ENCODE measurements at places on chromosomes 5 and 9. TPM values are rescaled to one million over a fixed set of nuclear protein-coding genes. Genes with fewer than 3 reads are reported as not detected.
A peak's percentile ranks its signal among the peaks of the same experiment; 100 is the strongest.

DNA sequence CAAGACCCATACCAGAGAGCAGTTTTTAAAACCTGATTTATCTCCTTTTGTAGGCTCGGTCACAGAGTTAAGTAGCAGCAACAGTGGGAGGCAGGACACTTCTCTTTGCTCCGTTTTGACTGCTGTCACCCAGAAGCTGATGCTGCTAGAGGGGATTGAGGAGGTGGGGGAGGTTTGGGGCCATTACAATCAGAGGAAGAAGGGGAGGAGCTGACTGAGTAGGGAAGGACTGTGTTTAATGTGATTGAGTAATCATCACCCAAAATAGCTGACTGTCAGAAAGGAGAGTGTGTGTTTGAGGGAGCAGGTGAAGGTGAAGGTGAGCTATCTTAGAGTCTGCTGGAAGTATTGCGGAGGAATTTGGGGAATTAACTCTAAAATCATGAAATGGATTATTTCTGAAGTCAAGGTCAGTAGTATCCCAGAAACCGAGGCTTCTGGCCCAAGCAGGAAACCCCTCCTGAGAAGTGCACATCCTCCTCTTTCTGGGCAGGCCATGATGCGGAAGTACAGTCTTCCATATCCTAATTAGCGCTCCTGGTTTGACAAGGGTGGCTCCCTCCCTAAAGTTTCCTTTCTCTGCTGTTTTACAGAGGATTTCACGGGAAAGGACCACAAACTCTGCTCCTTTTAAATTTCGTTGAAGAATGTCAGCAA, 214.9 kb downstream of the PLK2 start:
- no peaks in the 10 kb centered on the region for H3K36me3 ChIP-seq
- no peak for DNase-seq
- no peak overlapping the region for H3K27ac ChIP-seq
- no peak overlapping the region for H3K4me3 ChIP-seq
- no peaks in the 10 kb centered on the region for H3K27me3 ChIP-seq

DNA sequence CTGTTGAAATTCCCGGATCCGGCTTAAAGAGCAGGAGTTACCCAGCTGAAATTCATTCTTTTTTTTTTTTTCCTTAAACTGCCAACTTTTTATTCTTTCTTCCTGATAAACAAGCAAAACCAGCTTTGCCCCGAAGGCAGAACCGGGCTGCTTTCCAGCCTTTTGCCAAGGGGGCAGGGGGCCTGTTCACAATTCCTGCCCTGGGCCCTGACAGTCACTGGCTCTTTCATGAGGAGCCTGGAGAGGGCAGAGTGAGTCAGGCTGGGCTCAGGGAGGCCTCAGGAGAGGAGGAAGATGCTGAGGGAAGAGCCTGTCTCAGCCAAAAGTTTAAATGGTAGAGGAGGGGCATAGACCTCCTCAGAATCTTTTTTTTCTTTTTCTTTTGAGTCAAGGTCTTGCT, 4.8 kb downstream of the GLIPR2 start:
- DNase-seq: no peak
- H3K4me3 ChIP-seq: no peak overlapping the region
- H3K27me3 ChIP-seq: no peaks in the 10 kb centered on the region
- no peaks in the 10 kb centered on the region for H3K36me3 ChIP-seq
- no peaks in the 10 kb centered on the region for H3K4me1 ChIP-seq

Gene GRXCR2
- not detected for total RNA-seq

DNA sequence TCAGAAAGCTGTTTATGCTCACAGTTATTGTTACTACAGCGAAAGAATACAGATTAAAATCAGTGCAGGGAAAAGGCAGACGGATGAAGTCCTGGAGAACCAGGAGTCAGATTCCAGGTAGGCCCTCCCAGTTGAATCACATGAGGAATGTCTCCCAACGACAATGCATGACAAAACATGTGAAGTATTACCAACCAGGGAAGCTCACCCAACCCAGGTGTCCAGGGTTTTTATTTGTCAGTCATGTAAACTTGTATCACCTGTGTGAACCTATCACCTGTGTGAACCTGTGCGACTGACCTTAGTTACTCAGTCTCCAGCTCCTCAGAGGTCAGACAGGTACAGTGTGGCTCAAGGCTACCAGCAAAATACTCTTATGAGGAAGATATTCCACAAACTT, 63.9 kb downstream of the KIAA1958 start:
- H3K27me3 ChIP-seq: no peaks in the 10 kb centered on the region
- H3K4me1 ChIP-seq: no peaks in the 10 kb centered on the region
- no peaks in the 10 kb centered on the region for H3K36me3 ChIP-seq

Gene PCDHB6
- not detected for total RNA-seq

DNA sequence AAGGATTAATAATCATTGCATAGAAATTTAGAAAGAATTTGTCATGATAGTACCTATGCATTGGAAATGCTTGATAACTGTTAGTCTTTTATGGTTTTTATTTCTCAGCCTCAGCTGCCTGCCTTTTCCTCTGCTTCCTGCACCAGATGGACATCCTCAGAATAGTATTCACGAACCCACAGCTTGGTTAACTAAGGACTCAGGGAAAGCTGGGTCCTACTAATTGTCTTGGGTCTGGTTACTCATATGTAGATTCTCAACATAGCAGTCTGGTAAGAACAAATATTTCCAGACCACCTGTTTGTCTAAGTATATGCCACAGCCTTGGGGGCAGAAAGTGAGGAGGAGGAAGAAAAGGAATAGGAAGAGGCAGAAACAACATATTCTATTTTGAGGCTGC, 464.5 kb upstream of the SMARCA2 start:
- H3K27ac ChIP-seq: no peak overlapping the region
- no peak overlapping the region for H3K4me3 ChIP-seq
- no peaks in the 10 kb centered on the region for H3K36me3 ChIP-seq

- no peak overlapping the region for H3K27ac ChIP-seq
- no peak for DNase-seq
- H3K27me3 ChIP-seq: no peaks in the 10 kb centered on the region
- H3K36me3 ChIP-seq: no peaks in the 10 kb centered on the region
- no peak overlapping the region for H3K4me3 ChIP-seq
These were observed 26.9 kb upstream of the CKS2 start for GRCh38 chr9:89284076-89284475.

GRCh38 chr5:89301321-89302025, 418.5 kb upstream of the MEF2C start:
- H3K27me3 ChIP-seq: no peaks in the 10 kb centered on the region
- no peak for DNase-seq
- H3K36me3 ChIP-seq: no peaks in the 10 kb centered on the region
- no peak overlapping the region for H3K27ac ChIP-seq

Gene SARDH
- total RNA-seq: 5.6 TPM

DNA sequence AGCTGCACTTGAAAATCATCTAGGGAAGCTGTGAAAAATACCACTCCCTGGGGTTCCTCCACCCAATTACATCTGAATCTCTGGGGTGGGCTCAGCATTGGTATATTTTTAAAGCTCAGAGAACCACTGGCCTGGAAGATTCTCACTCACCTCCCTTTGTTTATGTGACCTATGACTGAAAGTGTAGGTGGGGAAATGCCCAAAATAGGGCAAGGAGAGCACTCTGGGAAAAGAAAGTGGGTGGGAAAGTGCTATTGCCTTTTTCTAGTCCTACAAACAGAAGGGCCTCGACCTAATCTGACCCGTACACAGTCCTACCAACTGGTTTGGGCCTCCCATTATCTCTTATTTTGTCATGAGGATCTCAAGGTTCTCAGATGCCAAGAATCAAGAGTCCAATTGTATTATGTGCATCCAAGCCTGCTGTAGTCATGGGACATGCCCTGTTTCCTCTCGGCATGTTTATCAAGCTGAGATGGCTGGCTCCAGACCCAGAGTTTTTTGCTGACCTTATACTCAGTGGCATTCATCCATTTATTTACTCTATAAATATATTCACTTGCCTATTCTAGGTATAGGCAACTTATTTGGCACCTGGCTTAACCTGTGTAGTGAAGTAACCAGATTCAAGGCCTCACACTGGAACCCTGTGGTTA, 483.7 kb downstream of the ENC1 start:
- no peaks in the 10 kb centered on the region for H3K36me3 ChIP-seq
- no peaks in the 10 kb centered on the region for H3K27me3 ChIP-seq
- H3K27ac ChIP-seq: no peak overlapping the region
- no peak overlapping the region for H3K4me3 ChIP-seq
- no peak for DNase-seq
- no peaks in the 10 kb centered on the region for H3K4me1 ChIP-seq

DNA sequence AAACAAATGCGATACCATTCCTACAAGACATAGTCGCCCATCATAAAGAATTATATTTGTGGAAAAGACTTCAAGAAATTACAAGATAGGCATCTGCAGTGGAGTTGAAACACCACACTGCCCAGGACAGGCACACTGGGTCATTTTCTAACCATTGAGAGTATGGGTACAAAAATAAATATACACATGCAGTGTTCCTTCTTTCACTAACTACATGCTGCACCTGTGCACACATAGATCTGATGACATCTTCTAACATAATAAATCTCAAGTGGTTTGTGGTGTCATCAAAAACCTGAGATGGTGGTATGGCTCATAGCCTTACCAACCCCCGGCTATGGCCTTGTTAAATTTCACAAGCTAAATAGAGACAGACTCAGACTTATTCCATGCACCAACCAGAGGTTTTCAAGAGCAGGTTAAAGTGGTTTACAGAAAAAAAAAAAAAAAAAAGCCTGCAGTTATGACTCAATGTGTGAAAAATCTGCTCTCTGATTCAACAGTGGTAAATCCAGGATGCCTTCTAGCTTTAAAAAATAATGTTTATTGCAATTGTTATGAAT, 12.4 kb upstream of the NFIB start:
- H3K27ac ChIP-seq: no peak overlapping the region
- DNase-seq: no peak
- peaks cover 17% of the 10 kb centered on the region for H3K4me1 ChIP-seq
- H3K27me3 ChIP-seq: no peaks in the 10 kb centered on the region
- no peak overlapping the region for H3K4me3 ChIP-seq
- H3K36me3 ChIP-seq: no peaks in the 10 kb centered on the region

DNA sequence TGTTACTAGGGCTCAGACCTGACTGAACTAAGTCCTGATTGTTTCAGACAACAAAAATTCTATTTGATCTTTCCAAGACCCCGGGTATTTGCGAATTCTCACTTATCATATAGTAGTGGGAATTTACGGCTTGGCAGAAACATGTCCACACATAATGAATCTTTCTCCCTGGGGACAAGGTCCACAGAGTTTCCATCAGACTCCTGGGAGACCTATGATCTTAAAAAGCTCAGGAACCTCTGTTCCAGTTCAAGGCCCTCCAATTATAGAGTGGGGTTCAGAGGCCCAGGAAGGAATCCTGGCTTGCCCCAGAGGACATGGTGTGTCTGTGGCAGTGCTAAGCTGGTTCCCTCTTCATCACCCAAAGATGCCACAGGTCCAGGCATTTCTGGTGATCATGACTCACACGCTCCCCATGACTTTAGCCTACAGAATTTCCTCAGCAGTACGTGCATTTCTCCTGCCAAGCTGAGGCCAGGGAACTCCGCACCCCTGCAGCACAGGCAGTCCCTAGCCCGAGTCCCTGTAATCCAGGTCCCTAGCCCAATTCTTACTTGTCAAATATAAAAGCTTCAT, 12.6 kb downstream of the RAPGEF1 start:
- H3K27ac ChIP-seq: no peak overlapping the region
- no peaks in the 10 kb centered on the region for H3K27me3 ChIP-seq
- no peaks in the 10 kb centered on the region for H3K36me3 ChIP-seq
- peaks cover 15% of the 10 kb centered on the region for H3K4me1 ChIP-seq
- DNase-seq: no peak

- no peak overlapping the region for H3K27ac ChIP-seq
- DNase-seq: no peak
- no peak overlapping the region for H3K4me3 ChIP-seq
- H3K4me1 ChIP-seq: no peaks in the 10 kb centered on the region
- H3K36me3 ChIP-seq: no peaks in the 10 kb centered on the region
- no peaks in the 10 kb centered on the region for H3K27me3 ChIP-seq
These were observed 151.3 kb downstream of the SAXO1 start for GRCh38 chr9:18881758-18882157.

DNA sequence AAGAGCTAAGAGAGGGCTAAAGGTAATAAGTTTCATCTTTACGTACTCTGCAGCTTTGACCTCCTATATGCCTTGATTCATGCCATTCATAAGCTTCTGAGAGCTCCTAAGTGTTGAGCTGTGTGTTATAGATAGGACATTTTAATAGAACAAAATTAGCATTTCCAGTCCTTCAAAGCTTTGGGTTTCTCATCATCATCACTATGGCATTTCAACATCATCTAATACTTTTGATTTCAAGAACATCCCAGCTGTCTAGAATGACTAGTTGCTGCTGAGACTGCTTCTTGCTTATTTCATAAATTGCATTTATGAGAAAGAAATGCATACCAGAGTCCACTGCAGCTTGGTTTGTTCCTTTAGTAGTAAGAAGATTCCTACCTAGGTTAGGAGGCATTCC, 201.7 kb downstream of the SGCD start:
- no peaks in the 10 kb centered on the region for H3K36me3 ChIP-seq
- H3K27me3 ChIP-seq: no peaks in the 10 kb centered on the region
- DNase-seq: no peak
- no peak overlapping the region for H3K27ac ChIP-seq
- H3K4me1 ChIP-seq: no peaks in the 10 kb centered on the region
- H3K4me3 ChIP-seq: no peak overlapping the region

- H3K4me1 ChIP-seq: peaks cover 11% of the 10 kb centered on the region
- H3K27ac ChIP-seq: peak overlapping the region; percentile 56
- DNase-seq: no peak
- H3K36me3 ChIP-seq: no peaks in the 10 kb centered on the region
- peak overlapping the region; percentile 48 for H3K4me3 ChIP-seq
These were observed 247.5 kb downstream of the NSG2 start for GRCh38 chr5:174293006-174293405.

DNA sequence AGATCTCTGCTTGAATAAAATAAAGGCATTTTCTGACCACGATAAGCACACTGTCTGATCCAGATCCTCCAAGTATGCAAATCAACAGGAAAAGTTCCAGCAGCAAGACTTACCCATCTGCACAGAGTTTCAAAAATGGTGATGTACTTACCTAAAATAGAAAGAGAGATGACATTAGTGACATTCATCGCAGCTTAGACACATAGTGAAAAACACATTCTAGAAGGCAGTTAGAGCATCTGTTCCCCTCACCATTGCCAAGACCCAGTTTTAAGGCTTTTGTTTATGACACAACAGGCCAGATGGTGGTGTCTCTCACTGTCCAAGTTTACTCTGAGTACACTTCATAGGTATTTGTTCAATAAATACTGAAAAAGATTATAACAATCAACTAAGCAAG, 207.7 kb downstream of the PDE4D start:
- no peak for DNase-seq
- H3K4me1 ChIP-seq: no peaks in the 10 kb centered on the region
- 0 out of 2 replicates have a peak, but pooled peaks cover 4% of the 10 kb centered on the region for H3K27me3 ChIP-seq
- no peak overlapping the region for H3K4me3 ChIP-seq
- H3K36me3 ChIP-seq: no peaks in the 10 kb centered on the region

DNA sequence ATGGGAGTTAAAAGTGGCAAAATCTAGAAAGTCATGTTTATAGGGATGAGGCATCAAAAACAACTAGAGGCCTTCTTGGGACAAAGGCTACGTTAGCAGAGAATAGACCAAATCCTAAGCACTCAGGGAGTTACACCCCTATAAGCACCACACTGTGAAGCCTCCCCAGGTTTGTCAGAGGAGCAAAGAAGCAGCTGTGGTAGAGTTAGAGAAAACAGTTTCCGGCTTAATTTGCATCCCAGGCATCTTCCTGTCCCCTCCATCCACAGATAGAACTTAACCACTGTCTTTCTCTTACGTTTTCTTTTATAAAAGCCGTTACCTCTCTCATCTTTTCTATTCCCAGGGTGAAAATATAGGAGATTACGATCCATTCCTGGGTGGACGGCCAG, 188.6 kb upstream of the KLF9 start:
- H3K27ac ChIP-seq: no peak overlapping the region
- no peak overlapping the region for H3K4me3 ChIP-seq
- no peaks in the 10 kb centered on the region for H3K36me3 ChIP-seq
- H3K27me3 ChIP-seq: no peaks in the 10 kb centered on the region
- no peaks in the 10 kb centered on the region for H3K4me1 ChIP-seq

All from HCT116 (cell line).